NCI-H524 treated with DMSO at 0.1 percent for 48 hours (cell line): ENCODE measurements at places on chromosomes 13 and 19.
A peak's percentile ranks its signal among the peaks of the same experiment; 100 is the strongest.

- no peak for DNase-seq
These were observed 37.7 kb downstream of the DLEU7 start for GRCh38 chr13:50805805-50806204.

- DNase-seq, result no peak
These were observed 14.9 kb downstream of the KLC3 start for GRCh38 chr19:45355402-45355801.

GRCh38 chr19:1942078-1942933, 1.3 kb downstream of the CSNK1G2 start:
- no peak for DNase-seq

- DNase-seq, result no peak
These were observed 30.2 kb upstream of the ZNF331 start for GRCh38 chr19:53507523-53508442.

- DNase-seq, result no peak
These were observed 85.0 kb downstream of the DOCK9 start for GRCh38 chr13:98892821-98893220.

GRCh38 chr13:111314852-111315251, 5.6 kb upstream of the TEX29 start:
- no peak for DNase-seq

- peak; percentile 65 for DNase-seq
These were observed 81.4 kb downstream of the ALOX5AP start for GRCh38 chr13:30816736-30817135.

- DNase-seq, result no peak
These were observed 238.0 kb downstream of the VWA8 start for GRCh38 chr13:41722684-41723535.

DNA sequence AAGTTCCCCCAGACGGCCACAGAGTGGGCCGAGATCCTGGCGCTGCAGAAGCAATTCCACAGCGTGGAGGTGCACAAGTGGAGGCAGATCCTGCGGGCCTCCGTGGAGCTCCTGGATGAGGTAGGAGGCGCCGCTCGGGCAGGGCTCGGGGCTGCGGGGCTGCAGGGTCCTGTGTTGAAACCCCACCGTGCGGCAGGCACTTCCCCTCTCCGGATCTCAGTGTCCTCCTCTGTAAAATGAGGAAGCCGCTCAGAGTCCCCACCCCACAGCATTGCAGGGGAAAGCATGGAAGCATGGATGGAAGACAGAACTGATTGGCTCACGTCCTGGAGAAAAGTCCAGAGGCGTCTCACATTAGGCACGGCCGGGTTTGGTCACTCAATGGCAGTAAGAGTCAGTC, 6.8 kb upstream of the SCN1B start:
- no peak for DNase-seq

- DNase-seq, result no peak
These were observed 22.9 kb upstream of the PLAUR start for GRCh38 chr19:43692877-43693276.

DNA sequence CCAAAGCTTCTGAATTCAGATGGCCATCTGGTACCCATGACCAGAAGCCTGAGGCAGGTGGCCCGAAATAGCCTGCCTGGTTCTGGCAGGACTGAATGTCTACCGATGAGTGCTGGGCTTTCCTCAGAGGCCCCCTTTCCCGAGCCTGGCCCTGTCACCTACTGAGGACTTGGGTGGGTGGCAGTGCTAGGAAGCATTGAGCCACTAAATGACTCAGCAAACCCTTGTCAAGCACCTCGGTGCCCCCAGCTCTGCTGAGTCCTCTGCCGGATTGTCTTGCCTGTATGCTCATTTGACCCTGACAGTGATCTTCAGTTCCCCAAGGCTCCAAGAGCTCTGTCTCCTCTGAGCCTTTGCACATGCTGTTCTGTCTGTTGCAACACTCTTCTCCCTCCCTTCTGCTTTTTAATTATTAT, 17.9 kb downstream of the PPP1R37 start:
- no peak for DNase-seq

GRCh38 chr19:56476651-56477428, at the start of gene ZNF667:
ZNF667 (minus strand) TSS chr19:56477345; CDS start chr19:56462370, 14,975 bp downstream.
- DNase-seq, result no peak

DNA sequence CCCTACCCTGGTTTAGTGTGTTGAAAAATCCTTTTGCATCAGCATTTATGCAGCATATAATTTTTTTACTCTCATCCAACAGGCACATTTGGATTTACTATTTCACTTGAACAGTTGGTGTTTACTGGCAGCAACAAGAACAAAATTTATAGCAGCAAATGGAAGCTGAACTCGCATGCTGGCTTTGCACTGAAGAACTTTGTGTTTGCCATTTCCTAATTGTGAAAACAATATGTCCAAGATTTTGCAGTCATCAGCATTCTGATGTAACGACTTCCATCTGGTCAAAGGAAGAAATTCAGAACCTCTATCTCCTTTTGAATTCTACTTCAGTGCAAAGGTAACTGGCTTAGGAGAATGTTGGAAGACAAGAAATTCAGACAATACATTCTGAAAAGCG, 131.0 kb downstream of the DLEU7 start:
- DNase-seq, result no peak

GRCh38 chr13:80276371-80277289, 64.3 kb downstream of the SPRY2 start:
- DNase-seq, result no peak

- no peak for DNase-seq
These were observed 17.7 kb downstream of the LIPE start for GRCh38 chr19:42409477-42409876.

GRCh38 chr19:18435842-18436670, 1.9 kb downstream of the ISYNA1 start:
- no peak for DNase-seq

DNA sequence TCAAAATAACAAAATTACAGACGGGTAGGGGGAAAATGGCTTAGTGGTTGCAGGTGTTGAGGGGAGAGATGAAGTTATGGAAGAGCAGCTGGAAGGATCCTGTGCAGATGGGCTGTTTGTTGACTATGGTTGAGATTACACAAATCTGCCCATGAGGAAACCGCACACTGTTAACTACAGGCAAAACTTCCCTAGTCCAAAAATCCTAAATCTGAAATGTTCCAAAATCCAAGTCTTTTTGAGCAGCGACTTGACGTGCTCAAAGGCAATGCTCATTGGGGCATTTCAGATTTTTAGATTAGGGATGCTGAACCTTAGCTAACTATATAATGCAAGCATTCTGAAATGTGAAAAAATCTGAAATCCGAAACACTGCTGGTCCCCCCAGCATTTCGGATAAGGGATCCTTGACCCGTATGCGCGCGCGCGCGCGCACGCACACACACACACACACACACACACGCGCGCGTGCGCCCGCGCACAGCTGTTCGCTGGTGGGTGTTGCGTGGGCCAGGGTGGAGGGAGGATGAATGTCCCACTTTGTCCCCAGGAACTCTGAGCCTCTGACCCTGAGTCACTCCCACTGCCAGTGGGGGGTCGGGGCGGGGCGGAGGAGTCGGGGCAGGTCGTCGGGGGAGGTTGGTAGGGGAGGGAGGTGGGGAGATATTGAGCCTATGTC, 6.8 kb downstream of the F2RL3 start:
- DNase-seq, result no peak

GRCh38 chr13:80341756-80342370, 937 bp upstream of the SPRY2 start:
- peak; percentile 56 for DNase-seq

DNA sequence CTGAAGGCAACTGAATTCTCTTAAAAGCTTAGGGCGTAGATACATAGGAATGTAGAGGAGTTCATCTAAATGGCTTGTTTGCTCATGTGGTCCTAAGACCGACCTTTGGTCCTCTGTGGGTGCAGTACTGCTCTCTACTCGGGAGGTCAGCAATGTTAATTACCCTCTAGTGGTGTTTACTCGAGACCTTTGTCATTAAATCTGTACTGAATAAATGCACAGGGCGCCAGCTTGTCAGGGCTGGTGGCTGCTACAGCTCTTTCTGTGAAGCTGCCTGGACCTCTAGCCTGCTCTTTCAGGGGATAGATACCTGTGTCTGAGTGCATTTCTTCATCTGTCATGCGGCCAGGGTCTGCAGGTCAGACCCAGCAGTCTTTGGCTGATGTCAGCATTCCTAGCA, 29.2 kb upstream of the MPHOSPH8 start:
- no peak for DNase-seq

DNA sequence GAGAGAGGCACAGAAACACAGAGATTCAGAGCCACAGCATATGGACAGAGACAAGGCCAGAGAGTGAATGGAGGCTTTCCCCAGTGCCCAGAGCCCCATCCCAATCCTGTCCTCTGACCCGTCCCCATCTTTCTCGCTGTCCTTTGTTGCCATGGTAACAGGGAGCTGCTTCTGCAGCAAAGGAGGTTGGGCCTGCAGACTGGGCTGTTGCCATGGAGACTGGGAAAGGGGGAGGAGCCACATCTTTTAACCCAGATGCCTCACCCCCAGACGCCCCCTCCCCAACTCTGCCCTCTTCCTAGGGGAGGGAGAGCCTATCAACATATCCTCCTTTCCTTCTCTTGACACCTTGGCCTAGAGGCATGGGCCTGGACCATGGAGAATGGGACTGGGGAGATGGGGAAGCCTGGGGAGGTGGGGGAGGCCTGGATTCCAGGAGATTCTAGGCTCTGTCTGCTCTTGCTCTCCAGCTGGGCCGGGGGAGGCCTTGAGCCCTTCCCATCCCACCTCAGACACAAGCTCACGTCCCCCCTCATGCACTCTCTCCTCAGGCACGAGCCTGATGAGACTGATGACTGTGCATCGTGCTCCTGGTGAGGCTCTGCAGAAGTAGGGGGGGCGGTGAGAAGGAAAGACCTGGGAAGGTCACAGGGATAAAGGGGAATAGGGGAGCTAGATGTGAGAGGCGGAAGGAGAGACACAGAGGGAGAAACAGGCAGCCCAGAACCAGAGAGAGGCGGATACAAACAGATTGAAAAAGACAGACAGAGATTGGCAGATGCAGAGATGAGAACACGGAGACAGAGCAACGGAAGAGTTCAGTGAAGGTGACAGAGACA, 2.1 kb upstream of the ATP1A3 start:
- DNase-seq, result peak; percentile 38

GRCh38 chr19:53553865-53554791, 16.2 kb downstream of the ZNF331 start:
- DNase-seq, result no peak

DNA sequence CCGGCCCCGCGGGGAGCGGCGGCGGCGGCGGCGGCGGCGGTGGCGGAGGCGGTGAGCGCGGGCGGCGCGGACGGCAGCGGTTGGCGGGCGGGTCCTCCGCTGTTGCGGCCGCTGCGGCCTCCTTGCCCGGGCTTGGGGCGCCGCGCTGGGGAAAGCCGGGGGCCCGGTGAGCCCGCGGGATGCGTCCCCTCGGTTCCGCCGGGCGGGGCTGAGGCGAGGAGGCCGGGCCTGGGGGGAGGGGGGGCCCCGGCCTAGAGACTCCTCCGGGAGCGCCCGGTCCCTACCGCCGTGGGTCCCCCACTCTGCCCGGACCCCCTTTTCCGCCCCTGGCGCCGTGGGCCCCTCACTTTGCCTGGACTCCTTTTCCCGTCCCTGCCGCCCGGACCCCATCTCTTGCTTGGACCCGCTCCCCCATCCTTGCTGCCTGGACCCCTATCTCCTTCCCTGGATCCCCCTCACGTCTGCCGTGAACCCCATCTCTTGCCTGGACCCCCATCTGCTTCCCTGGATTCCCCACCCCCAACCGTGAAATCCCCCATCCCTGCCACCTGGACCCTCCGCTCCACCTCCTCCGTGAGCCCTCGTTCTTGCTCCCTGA, 28.6 kb upstream of the NDUFS7 start:
- no peak for DNase-seq
